ENCODE measurements at places on chromosomes 3 and 15. TPM values are rescaled to one million over a fixed set of nuclear protein-coding genes. Genes with fewer than 3 reads are reported as not detected.
A peak's percentile ranks its signal among the peaks of the same experiment; 100 is the strongest.

The SLC27A2 gene
- 7.1 TPM for total RNA-seq

The GP9 gene
- not detected for total RNA-seq

The DNAH12 gene
- total RNA-seq = under 0.01 TPM

- DNase-seq = no peak
Measured at GRCh38 chr3:11522398-11522715, 121.4 kb downstream of the VGLL4 start.

DNA sequence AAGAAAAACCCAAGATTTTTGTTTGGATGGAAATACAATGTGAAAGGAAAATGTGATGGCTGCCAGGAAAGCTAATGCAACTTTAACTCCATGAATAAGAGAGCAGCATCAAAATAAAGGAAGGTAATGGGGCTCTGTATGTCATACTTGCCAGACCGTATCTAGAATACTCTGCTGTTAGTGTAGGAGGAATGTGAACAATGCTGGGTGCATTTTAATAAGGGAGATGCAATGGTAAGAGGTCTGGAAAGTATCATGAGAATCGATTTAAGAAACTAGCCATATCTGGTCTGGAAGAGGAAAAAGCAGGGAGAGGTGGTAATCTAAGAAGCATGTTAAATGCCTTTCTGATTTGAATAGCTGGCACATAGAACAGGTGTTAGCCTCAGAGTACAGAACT is 239.6 kb downstream of the GBE1 start:
- no peak for DNase-seq

The IL17RE gene
- total RNA-seq = 0.14 TPM

- no peak for DNase-seq
Measured at GRCh38 chr15:90840954-90841353, 27.4 kb upstream of the FURIN start.

DNA sequence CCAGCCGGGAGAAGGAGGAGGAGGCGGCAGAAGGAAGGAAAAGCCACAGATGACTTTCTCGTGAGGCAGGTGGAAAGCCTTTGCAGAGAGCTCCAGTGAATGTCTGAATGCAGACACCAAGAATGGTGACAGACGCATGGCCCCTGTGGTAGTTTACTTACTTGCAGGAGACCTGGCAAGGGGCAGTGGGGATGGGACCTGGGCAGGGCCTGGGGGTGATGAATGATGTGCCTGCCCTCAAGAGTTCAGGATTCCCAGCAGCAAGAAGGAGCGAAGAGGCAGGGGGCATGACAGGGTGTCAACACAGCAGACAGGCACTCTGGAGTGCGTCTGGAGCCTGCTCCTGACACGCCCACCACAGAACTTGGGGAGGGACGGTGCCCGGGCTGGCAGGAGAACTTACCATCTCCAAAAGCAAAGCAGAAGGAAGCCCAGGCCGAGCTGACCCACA is 260.5 kb upstream of the LYSMD4 start:
- no peak for DNase-seq

The DUOXA2 gene
- not detected for total RNA-seq

DNA sequence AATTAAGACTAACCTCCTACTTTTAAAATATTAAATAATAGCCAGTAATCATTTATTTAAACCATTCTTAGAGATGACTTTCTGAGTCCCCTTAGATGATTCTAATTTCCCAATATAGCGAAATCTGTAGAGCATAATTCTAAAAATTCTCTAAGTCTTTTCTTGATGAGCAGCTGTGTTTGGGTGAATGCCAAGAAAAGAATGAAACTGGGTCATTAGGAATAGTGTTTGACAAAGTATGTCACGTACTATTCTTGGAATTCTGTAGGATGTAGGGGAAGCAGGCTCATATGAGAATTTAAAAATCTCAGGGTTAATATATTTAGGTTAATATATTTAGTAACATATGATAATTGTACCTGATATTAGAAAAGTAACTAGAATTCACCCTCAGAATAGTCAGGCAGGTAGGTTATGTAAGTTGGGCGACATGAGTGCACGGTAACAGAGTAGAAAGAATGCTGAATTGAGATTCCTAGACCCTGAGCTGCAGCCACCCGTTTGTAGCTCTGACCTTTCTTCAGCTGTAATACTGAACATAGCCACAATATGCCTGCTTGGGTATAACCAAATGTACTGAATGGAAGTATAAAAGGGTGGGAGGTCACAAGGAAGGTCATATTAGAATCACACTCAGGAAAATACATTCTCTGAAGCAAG is 524.3 kb downstream of the UNC13C start:
- no peak for DNase-seq

- DNase-seq = peak; percentile 94
Measured at GRCh38 chr15:42490671-42491538, at the start of gene ZNF106. TSS of gene ZNF106 (minus strand) at chr15:42491141. CDS start at chr15:42472289, 18,852 bp downstream.

The TMEM212 gene
- total RNA-seq = not detected

DNA sequence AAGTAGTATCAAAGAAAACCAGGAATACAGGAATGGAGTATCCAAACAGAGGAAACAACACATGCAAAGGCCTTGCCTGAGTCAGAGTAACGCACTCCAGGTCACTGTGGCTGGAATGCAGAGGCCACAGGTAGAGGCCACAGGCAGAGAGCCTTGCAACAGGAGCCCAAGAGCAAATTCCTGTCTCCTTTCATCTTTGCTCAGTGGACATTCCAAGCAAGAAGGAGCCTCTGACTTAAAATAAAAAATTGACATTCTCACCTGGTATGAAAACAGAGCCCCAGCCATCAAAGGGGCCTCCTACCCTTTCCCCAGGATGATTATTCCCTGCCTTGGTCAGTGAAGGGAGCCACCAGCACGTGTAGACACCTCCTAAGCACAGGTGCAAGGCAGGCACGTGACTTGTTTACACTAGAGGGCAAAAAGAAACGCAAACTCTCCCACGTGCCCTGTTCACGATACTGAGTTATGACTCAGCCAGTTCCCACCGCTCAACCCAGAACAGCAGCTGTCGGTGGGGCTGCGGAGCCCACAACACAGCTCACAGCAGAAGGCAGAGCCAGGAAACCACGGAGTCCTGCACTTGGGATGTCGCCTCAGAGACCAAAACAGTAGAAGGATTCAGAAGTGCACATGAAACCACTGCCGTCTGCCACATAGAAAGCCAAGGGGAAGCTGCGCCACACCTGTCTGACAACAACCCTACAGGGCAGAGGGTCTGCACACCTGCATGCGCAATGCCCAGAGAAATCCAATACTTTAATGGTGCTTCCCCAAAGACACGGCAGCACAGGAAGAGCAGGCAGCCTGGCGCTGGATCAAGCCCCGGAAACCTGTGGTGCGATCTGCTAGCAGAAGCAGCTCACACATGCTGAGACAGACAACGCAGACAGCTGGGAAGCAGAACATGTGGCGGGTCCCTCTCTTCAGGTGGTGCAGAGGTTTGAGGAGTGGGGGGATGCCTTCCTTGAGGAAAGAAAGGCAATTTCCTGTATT is 52.1 kb downstream of the ITGB5 start:
- DNase-seq = peak; percentile 88

The C15orf62 gene
- 1.0 TPM for total RNA-seq

The EXOSC7 gene
- total RNA-seq = 50.4 TPM

DNA sequence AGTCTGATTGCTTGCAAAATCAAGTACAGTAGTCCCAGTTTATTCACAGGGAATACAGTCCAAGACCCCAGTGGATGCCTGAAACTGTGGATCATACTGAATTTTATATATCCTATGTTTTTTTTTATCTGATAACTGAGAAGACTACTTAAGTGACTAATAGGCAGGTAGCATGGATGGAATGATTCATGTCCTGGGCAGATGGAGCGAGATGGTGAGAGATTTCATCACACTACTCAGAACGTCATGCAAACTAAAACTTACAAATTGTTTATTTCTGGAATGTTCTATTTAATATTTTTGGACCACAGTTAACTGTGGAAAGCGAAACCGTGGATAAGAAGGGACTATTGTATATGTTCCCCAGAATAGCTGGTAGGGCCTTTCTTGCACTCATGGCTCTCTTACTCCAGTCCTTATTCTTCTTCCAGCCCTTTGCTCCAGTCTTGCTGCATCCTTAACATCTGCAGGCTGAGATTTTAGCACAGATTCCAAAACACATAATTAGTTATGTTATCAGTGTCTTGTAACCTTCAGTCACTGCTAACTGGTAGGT is 290.0 kb downstream of the ADAMTSL3 start:
- no peak for DNase-seq

- DNase-seq = peak; percentile 32
Measured at GRCh38 chr3:103712320-103713008, 1277.6 kb downstream of the ZPLD1 start.

- DNase-seq = no peak
Measured at GRCh38 chr3:35275768-35276167, 363.6 kb upstream of the ARPP21 start.

GRCh38 chr3:50008931-50009330 is 69.0 kb downstream of the RBM6 start:
- no peak for DNase-seq

DNA sequence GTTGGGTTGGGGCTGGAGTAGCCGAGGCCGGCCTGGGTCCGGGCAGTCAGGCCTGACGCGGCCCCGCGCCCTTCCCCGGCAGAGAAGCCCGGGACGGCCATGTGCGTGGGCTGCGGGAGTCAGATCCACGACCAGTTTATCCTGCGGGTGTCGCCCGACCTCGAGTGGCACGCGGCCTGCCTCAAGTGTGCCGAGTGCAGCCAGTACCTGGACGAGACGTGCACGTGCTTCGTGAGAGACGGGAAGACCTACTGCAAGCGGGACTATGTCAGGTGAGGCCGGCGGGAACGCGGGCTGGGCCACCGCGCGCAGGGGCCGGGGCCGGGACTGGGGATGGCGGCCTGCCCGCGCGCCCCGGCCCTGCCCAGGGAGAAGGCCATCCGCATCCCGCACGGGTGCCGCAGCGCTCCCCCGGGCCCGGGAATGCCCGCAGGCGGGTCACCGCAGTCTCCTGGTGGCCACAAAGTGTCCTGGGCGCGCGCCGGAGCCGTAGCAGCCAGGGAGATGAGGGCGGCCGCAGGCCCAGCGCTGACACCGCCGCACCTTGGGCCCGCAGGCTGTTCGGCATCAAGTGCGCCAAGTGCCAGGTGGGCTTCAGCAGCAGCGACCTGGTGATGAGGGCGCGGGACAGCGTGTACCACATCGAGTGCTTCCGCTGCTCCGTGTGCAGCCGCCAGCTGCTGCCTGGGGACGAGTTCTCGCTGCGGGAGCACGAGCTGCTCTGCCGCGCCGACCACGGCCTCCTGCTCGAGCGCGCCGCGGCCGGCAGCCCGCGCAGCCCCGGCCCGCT is 1.3 kb downstream of the ISL2 start:
- peak; percentile 27 for DNase-seq

- DNase-seq = no peak
Measured at GRCh38 chr3:13851091-13851849, 28.6 kb downstream of the WNT7A start.

- no peak for DNase-seq
Measured at GRCh38 chr15:37789881-37790280, 144.6 kb upstream of the TMCO5A start.

DNA sequence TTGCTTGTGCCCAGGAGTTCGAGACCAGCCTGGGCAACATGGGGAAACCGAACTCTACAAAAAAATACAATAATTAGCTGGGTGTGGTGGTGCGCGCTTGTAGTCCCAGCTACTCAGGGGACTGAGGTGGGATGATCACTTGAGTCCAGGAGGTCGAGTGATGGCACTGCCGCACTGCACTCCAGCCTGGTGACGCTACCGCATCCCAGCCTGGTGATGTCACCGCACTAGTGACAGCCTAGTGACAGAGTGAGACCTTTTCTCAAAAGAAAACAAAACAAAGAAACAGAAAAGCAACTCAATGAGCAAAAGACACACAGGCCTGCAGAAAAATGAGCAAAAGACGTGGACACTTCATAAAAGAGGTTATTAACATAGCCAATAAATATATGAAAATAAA is 19.9 kb upstream of the SYNM start:
- DNase-seq = no peak

- no peak for DNase-seq
Measured at GRCh38 chr3:101533603-101533968, 20.6 kb upstream of the SENP7 start.

The MKRN2OS gene
- total RNA-seq = not detected

The NPTN gene
- total RNA-seq = 102 TPM

The COPG1 gene
- 225 TPM for total RNA-seq

DNA sequence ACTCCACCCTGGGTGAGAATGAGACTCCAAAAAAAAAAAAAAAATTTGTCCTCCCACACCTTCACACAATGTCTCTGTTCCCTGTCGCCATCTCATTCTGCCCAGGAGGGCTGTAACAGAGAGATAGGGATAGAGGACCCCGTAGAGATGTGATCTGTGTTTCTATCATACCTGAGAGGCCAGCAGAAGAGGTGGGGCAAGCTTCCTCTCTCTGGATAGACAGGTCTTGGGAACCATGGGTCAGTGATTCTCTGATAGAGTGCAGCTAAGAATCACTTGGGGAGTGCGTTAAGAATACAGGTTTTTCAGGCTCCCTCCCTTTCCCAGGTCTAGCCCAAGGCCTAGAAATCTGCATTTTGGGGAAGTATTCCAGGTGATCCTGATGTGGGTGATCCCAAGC is 8.3 kb downstream of the CA12 start:
- DNase-seq = no peak

- DNase-seq = no peak
Measured at GRCh38 chr3:37279236-37279635, 104.9 kb upstream of the LRRFIP2 start.

DNA sequence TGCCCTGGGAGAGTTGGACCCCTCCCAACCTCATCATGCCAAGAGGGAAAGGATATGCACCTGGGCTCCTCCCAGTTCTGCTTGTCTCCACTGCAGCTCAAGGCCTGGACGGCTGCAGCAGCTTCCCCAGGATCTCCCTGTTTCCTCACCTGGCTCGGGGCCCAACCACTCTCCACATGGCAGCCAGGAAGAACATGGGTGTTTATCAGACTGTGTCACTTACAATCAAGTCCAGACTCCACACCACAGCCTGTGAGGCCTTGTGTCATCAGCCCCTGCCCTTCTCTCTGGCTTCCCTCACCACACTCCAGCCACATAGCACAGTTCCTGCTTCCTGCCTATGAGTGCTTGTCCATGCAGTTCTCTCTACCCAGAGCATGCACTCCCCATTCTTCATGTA is 534.4 kb downstream of the EPHB1 start:
- no peak for DNase-seq

The MYLK gene
- 69.6 TPM for total RNA-seq

- no peak for DNase-seq
Measured at GRCh38 chr3:47791193-47791855, 9.6 kb upstream of the SMARCC1 start.

DNA sequence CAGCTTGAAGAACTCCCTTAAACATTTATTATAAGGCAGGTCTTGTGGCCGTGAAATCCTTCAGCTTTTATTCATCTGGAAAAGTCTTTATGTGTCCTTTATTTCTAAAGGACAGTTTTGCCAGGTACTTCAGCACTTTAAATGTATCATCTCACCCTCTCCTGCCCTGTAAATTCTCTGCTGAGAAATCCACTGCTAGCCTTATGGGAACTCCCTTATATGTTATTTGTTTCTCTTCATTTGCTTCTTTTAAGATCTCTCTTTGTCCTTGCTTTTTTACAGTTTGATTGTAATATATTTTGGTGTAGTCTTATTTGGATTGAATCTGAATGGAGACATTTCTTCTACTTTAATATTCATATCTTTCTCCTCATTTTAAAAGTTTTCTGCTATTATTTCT is 86.7 kb upstream of the RBMS3 start:
- DNase-seq = no peak

The C3orf20 gene
- total RNA-seq = not detected

The GNB4 gene
- total RNA-seq = 70.5 TPM

- no peak for DNase-seq
Measured at GRCh38 chr15:78421238-78421965, 16.6 kb upstream of the IREB2 start.

GRCh38 chr15:52137432-52138357 is 25.1 kb upstream of the BCL2L10 start:
- no peak for DNase-seq

GRCh38 chr3:147449669-147450068 is 40.5 kb downstream of the ZIC1 start:
- no peak for DNase-seq

- DNase-seq = no peak
Measured at GRCh38 chr3:175951047-175951694, 1092.0 kb downstream of the NAALADL2 start.
